ENCODE measurements at places on chromosomes 7 and 10.

DNA sequence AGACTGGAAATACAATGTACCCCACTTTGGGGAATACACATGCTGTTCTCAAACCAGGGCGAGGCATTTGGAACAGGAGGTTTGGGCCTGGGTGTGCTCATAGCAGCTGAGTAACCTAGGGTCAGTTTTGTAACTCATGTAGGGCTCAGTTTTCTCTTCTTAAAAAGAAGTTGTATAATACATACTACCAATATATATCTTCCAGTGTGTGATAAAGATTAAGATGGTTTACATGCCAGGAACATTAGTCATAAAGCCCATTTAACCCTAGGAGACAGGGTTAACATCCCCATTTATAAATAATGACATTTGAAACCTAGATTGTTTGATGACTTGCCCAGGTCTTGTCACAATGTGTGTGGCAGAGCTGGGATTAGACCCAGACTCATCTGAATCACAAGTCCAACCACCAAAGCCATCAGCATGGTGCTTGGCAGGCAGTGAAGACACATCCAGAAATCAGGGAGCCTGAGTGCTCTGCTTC lies 6.0 kb downstream of the AKR1B10 start:
- DNase-seq = no peak

DNA sequence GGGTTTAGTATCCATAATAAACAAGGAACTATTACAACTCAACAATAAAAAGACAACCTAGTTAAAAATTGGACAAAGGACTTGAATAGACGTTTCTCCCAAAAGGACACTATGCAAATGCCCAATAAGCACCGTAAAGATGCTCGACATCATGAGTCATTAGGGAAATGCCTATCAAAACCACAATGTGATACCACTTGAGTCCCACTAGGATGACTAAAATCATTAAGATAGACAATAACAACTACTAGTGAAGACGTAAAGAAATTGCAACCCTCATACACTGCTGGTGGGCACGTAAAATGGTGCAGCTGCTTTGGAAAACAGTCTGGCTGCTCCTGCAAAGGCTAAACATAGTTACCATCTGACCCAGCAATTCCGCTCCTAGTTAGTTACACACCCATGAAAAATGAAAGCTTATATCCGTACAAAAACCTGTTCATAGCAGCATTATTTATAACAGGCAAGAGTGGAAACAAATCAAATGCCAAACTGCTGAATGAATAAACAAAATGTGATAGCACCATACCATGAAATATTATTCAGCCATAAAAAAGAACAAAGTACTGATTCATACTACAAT lies 17.3 kb downstream of the CCDC3 start:
- DNase-seq = no peak

- DNase-seq = no peak
Measured at GRCh38 chr10:33630761-33631160, 296.3 kb upstream of the NRP1 start.

DNA sequence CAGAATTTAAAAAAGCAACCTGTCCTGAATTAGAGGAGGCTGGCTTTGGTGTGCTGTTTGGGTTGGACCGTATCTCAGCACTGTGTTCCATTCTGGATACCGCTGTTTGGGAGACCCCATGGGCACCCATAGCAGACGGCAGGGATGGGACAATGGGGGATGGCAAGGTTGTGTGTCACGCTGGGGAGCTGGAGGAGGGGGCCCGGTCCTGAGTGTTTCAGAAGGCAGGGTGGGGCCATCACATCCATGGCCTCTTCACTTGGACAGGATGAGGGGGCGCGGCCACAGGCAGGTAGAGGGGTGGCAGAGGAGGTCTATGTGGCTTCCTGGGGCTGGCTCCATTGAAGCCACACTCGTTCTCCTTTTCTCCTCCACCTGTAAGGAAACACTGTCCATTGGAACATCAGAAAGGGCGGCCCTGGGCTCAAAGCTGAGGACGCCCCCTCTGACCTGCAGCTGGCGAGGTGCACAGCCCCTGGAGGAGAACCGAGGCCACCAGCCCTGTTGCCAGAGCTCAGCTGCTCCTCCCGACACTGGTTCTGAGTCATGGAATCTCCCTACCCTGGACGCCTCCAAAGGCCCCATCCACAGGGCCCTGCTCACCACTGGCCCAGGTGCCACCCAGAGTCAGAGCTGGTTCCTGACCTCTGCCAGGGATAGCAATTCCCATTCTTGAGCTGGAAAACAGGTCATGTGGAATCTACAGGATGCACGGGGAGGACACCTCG lies 587.3 kb downstream of the DNAJB6 start:
- no peak for DNase-seq

GRCh38 chr7:76281006-76281705 lies 21.3 kb upstream of the HSPB1 start:
- DNase-seq = no peak

- DNase-seq = no peak
Measured at GRCh38 chr7:129375141-129375938, 58.9 kb upstream of the STRIP2 start.

- no peak for DNase-seq
Measured at GRCh38 chr10:13930120-13930519, 343.4 kb downstream of the PRPF18 start.

- DNase-seq = no peak
Measured at GRCh38 chr7:50226145-50226544, 78.4 kb upstream of the IKZF1 start.

GRCh38 chr10:14291296-14291695 lies 39.4 kb downstream of the FRMD4A start:
- no peak for DNase-seq

- DNase-seq = no peak
Measured at GRCh38 chr10:119762805-119763798, 37.3 kb downstream of the INPP5F start.

DNA sequence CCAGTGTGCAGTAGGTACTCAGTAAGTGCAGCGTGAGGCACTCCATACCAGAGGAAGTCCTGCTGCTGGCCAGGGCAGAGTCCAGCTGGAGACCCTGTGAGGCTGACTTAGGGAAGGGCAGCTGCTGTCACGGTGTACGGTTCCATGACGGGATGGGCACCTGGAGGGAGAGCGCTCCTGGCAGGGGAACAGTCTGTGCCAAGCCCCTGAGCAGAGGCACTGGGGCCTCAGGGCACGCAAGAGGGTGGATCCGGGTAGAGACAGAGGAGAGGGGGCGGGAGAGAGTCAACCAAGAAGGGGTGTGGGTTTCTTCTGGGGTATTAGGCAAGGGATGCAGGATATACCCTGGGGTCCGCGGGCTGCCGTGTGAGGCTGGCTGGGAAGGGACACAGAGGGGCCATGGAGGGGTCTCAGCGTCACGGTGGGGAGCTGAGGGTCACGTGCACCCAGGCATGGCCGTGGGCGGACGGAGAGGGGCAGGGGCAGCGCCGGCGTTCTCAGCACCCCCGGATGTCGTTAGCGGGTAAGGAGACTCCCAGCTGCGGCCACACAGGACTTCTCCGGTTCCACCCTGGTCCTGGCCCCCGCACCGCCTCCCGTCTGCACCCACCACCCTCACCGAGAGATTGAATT lies 70.5 kb downstream of the MICALL2 start:
- DNase-seq = no peak

GRCh38 chr7:102140952-102141370 lies 145.7 kb upstream of the SH2B2 start:
- DNase-seq = no peak

GRCh38 chr10:64093946-64094535 lies 572.8 kb downstream of the REEP3 start:
- no peak for DNase-seq

DNA sequence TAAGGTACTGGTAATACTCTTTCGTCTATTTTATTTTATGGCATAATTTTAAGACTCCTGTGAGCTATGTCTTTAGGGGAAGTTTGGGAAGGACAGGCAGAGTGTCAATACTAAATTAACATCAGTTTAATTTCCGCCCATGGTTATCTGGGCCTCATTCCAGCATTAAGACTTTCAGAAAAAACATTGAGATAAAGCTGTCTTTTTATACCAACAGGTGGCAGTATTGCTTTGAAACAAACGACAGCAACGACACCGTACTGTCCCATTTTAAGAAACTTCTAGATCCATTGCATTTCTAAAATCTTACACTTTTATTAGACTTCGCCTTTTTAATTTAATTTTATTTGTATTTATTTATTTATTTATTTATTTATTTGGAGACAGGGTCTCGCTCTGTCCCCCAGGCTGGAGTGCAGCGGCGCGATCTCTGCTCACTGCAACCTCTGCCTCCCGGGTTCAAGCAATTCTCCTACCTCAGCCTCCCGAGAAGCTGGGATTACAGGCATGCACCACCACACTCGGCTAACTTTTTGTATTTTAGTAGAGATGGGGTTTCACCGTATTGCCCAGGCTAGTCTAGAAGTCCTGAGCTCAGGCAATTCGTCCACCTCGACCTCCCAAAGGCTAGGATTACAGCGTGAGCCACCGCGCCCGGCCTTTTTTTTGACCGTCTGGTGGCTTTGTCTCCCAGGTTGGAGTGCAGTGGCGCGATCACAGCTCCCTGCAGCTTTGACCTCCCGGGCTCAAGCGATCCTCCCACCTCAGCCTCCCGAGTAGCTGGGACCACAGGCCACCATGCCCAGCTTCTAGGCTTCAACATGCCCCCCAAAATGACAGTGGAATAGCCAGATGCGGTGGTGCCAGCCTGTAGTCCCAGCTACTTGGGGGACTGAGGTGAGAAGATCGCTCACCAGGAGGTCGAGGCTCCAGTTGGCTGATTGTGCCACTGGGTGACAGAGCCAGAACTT lies 78.7 kb upstream of the C1GALT1 start:
- DNase-seq = peak; percentile 66

GRCh38 chr10:15427843-15428414 lies 56.8 kb upstream of the FAM171A1 start:
- DNase-seq = no peak

Measured in NCI-H2081 treated with DMSO at 0.1 percent for 48 hours (cell line).